ENCODE measurements at places on chromosomes 11 and 22.

DNA sequence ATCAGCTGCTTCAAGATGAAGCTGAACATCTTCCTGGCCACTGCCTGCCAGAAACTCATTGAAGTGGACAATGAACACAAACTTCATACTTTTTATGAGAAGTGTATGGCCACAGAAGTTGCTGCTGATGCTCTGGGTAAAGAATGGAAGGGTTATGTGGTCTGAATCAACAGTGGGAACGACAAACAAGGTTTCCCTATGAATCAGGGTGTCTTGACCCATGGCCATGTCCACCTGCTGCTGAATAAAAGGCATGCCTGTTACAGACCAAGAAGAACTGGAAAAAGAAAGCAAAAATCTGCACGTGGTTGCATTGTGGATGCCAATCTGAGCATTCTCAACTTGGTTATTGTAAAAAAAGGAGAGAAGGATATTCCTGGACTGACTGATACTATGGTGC is 22.2 kb upstream of the BIRC3 start:
- DNase-seq: no peak

- no peak for DNase-seq
These were observed 11.6 kb downstream of the SMIM38 start for GRCh38 chr11:69167130-69167915.

DNA sequence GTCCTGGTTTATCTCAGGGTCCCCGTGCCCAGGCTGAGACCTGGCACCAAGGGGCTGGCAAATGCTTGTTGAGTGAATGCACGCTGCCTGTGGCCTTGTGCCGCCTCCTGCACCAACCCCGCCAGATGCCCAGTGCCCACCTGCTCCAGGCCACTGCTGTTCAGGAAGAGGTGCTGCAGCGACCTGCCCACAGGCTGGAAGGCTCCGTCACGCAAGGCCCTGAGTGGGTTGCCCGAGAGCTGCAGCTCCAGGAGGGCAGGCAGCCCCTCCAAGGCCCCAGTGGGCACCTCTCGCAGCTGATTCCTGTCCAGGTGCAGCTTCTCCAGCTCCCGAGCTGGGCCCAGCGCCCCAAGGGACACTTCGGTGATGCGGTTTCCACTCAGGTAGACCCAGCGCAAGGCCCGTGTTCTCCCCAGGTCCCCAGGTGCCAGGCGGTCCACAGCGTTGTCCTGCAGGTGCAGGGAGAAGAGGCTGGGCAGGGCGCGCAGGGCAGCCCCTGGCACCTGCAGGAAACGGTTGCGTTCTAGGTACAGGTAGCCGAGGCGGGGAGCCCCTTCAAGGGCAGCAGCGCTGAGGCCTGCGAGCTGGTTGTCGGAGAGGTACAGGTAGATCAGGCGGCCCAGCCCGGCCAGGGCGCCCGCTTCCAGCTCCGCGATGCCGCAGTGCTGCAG is 3.6 kb downstream of the CHADL start:
- no peak for DNase-seq

DNA sequence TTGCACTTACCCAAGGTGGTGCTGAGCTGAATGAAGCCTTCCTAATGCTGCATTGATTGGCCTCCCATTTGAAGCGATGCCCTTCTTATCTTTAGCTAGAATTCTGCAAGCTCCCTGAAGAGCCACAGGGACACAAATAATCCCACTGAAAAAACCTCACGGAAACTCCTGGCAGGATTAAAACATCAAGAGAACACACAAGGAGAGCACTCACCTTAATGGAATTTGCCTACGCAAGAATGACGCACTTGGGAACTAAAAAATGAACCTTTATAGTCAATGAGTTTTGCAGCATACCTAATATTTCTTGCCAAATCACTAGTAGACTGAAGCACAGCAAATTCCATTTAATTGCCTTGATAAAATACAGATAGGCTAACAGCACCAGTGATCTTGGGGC is 232.8 kb upstream of the UBASH3B start:
- DNase-seq: no peak

GRCh38 chr11:20038412-20038811 is 121.9 kb downstream of the DBX1 start:
- DNase-seq: no peak

DNA sequence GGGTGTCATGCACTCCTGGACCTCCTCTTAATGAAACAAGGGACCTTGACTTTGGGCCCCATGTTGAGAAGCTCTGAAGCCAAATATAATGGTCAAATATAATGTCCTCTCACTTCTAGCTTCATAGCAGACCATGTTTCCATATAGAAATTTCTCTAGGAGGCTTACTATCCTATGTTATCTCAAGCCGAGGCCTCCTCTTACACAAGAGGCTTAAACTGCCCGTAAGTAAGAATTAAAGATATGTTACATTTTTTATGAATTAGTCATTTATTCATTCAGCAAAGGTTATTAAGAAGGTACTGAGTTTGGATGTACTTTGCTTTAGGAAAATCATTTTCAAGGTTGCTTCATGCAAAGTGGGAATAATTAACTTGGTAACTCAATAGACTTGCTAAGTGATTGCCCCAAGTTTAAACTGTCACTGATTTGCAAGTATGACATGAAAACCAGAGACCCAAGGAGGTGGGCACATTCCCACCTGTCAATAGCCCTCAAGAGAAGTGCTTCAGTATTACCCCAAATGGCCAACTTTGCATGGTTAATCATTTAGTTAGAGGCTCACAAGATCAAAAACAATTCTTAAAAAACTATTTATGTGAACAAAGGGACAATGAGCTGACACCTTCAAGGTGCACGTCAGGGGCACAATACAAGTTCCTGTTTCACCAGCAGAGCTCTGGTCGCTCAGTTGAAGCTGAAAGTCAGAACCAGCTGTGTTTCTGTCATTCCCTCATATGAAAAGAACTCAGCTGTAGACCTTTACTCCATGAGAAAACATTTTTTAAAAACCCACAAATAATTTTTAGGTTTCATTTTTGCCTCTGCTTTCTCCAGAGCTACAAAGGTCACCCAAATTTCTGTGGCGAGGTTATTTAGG is 20.9 kb downstream of the BDNF start:
- no peak for DNase-seq

DNA sequence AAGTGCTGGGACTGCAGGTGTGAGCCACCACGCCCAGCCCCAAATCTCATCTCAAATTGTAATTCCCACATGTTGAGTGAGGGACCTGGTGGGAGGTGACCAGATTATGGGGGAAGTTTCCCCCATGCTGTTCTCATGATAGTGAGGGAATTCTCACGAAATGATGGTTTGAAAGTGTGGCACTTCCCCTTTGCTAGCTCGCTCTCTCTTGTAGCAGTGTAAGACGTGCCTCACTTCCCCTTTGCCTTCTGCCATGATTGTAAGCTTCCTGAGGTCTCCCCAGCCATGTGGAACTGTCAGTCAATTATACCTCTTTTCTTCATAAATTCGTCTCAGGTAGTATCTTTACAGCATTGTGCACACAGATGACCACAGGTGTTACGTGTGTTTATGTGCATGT is 357.8 kb downstream of the CADM1 start:
- DNase-seq: no peak

DNA sequence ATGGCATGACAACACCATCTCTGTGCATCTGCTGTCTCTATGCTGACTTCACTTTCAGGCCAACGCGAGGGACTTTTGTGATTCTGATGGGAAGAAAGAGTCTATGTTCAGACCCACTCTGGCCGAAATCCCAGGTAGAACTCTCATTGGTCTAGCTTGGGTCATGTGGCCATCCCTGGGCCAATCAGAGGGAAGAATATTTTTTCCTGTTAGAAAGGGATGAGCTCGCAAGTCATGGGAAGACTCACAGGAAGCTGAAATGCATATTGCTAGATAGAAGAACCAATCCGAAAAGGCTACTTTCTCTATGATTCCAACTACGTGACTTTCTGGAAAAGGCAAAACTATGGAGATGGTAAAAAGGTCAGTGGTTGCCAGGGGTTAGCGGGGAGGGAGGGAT is 56.0 kb upstream of the LINC01488 start:
- no peak for DNase-seq

DNA sequence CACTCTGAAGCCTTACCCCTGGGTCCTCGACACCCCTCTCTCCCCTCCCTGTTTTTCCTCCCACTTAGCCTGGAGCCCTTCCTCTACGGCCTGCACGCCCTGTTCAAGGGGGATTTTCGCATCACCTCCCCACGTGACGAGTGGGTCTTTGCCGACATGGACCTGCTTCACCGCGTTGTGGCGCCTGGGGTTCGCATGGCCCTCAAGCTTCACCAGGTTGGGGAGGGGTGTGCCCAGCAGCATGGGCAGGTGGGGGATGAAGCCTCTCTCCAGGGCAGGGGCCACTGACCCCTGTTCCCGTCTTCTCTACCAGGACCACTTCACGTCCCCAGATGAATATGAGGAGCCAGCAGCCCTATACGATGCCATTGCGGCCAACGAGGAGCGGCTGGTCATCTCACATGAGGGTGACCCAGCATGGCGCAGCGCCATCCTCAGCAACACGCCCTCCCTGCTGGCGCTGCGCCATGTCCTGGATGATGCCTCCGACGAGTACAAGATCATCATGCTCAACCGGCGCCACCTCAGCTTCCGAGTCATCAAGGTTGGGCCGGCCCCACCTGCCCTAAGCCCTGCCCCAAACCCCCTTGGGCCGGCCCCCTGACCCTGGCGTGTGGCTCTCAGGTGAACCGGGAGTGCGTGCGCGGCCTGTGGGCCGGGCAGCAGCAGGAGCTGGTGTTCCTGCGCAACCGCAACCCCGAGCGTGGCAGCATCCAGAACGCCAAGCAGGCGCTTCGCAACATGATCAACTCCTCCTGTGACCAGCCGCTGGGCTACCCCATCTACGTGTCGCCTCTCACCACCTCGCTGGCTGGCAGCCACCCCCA is 2.8 kb upstream of the SIPA1 start:
- DNase-seq: no peak

- no peak for DNase-seq
These were observed 713.1 kb upstream of the ARHGAP42 start for GRCh38 chr11:99973993-99974392.

DNA sequence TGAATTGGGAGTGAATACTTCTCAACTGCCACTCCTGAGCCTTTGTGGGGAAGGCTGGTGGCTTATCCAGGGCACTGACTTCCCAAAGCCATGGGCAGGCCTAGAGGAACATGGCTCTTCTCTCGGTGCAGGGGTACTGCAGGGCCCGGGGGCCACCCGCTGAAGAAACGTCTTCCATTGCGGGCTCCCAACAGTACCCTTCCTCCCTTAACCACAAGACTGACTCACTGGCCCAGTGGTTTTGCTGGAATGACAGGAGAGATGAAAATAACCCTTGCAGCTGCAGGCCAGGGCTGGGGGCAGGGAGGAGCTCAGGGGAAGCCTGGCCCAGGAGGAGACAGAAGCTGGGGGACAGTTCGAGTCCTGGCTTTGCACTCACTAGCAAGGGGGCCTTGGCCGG is 13.5 kb downstream of the TXN2 start:
- peak; percentile 77 for DNase-seq

GRCh38 chr22:41522813-41523212 is 21.5 kb downstream of the POLR3H start:
- no peak for DNase-seq
